PC-3 (cell line): ENCODE measurements at places on chromosomes 4 and X. TPM values are rescaled to one million over a fixed set of nuclear protein-coding genes. Genes with fewer than 3 reads are reported as not detected.

The SUPT20HL2 gene
- not detected in 2 replicates for total RNA-seq

The LDOC1 gene
- total RNA-seq: 40.6 and 45.5 TPM in 2 replicates

The GYG2 gene
- total RNA-seq: 0.58 and 1.7 TPM in 2 replicates

The SATL1 gene
- total RNA-seq: not detected in 2 replicates

The GAGE12H gene
- total RNA-seq: not detected in 2 replicates

The GPR50 gene
- not detected in 2 replicates for total RNA-seq

The ADH1A gene
- not detected in 2 replicates for total RNA-seq

The RBBP7 gene
- 153 and 155 TPM in 2 replicates for total RNA-seq

The JCHAIN gene
- total RNA-seq: not detected in 2 replicates

DNA sequence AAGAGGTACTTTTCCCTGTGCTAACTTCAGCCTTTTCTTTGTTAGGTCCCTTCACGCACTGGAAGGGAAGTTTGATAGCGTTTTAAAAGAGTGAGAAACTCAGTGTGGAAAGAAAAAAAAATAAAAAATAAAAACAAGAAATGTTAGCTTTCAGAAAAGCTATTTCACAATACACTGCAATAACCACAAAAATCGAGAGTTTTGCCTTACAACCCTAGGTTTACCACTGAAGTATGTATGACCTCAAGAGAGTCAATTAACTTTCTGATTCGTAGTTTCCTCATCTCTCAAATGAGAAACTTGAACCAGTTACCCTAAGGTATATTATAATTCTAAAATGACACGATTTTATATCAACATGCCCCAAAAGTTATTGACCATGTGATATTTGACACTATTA, 93.9 kb upstream of the JADE1 start:
- no peak overlapping the region for H3K4me3 ChIP-seq
- no peaks in the 10 kb centered on the region for H3K36me3 ChIP-seq
- no peaks in the 10 kb centered on the region for H3K4me1 ChIP-seq
- no peaks in the 10 kb centered on the region for H3K27me3 ChIP-seq
- no peak overlapping the region for H3K27ac ChIP-seq
- DNase-seq: no peak

DNA sequence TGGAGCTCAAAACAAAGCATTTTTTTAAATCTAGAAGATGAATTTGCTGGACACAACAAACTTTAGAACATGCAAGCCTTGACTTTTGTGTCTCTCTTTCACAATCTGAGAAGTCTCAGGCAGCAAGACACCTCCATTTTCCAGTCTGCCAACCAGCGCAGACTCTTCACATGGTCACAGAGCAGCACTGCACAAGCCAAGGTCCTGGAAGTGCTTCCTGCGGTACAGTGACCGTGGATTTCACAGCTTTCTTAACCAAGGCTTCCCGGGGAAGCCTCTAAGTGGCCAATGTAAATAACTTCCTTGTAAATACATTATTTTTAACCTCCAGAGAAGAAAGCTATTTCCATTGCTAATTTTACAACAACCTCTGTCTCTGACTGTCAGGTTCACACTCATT, 31.2 kb downstream of the ZNF827 start:
- peaks cover 27% of the 10 kb centered on the region for H3K4me1 ChIP-seq
- no peak overlapping the region for H3K27ac ChIP-seq
- H3K27me3 ChIP-seq: no peaks in the 10 kb centered on the region
- no peaks in the 10 kb centered on the region for H3K36me3 ChIP-seq

GRCh38 chr4:10656988-10657387, 27.6 kb downstream of the CLNK start:
- peak overlapping the region; percentile 57 for H3K4me3 ChIP-seq
- DNase-seq: peak; percentile 89
- H3K4me1 ChIP-seq: peaks cover 28% of the 10 kb centered on the region
- H3K36me3 ChIP-seq: no peaks in the 10 kb centered on the region
- H3K27me3 ChIP-seq: no peaks in the 10 kb centered on the region
- H3K27ac ChIP-seq: peak overlapping the region; percentile 79

DNA sequence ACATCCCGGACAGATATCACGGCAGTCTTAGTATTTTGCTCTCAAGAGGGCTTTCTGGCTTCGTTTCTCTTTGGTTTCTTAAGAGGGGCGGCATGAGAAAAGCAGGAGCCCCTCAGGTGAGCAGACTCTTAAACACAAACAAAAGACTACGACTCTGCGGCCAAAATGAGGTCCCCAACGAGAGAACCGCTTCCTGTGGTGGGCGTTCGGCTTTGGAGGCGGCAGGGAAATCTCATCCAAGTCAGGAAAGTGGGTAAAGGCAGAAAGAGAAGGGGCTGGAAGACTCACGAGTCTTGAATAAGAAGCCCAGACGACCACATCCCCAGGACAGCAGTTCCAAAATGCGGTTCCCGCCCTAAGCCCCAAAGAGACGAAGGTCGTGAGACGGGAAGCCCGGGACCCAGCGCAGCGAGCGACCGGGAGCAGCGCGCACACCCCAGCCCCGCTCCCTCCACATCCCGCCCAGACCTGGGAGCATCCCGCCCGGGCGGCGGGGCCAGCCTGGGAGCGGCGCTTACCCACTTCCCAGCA, 409 bp downstream of the UGDH start:
- peak overlapping the region; percentile 89 for H3K27ac ChIP-seq
- no peaks in the 10 kb centered on the region for H3K27me3 ChIP-seq
- peak; percentile 3 for DNase-seq
- peak overlapping the region; percentile 95 for H3K4me3 ChIP-seq

DNA sequence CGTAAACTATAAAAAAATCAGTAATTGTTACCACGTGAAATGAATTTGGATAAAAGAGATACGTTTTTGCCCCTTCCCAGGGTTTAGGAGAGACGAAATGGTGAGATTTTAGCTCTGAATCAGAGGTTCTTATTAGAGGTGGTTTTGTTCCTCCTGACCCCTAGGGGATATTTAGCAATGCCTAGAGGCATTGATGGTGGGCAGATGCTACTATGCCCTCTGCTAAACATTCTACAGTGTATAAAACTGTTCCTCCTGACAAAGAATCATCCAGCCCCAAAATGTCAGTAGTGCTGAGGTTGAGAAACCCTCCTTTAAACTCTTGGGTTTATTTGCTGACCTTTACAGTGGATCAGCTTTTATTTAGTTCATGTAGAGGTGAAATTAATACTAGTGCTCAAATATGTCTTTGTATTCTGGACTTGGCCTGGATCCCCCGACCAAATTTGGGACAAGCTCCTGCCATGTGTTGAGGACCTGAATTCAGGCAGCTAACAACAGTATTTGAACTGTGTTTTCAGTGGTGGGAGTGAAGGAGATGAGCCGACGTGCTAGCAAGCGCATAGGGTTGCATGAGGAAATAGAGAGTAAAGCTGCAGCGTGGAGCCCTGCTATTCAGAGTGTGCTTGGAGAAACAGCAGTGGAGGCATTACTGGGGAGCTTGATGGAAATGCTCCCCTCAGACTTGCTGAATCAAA, 126.1 kb downstream of the PTTG2 start:
- DNase-seq: no peak
- no peaks in the 10 kb centered on the region for H3K36me3 ChIP-seq
- H3K27me3 ChIP-seq: no peaks in the 10 kb centered on the region
- peaks cover 14% of the 10 kb centered on the region; the same call in 1 of the 2 replicates for H3K4me1 ChIP-seq
- H3K27ac ChIP-seq: no peak overlapping the region

- DNase-seq: peak; percentile 88
- no peak overlapping the region for H3K4me3 ChIP-seq
- H3K27ac ChIP-seq: peak overlapping the region; percentile 6; the same call in 1 of the 2 replicates
- no peaks in the 10 kb centered on the region for H3K36me3 ChIP-seq
- peaks cover 24% of the 10 kb centered on the region for H3K4me1 ChIP-seq
- no peaks in the 10 kb centered on the region for H3K27me3 ChIP-seq
These were observed 72.9 kb downstream of the CLNK start for GRCh38 chr4:10611673-10612072.

GRCh38 chr4:138393886-138394610, 151.9 kb upstream of the SLC7A11 start:
- no peak overlapping the region for H3K27ac ChIP-seq
- DNase-seq: no peak
- no peak overlapping the region for H3K4me3 ChIP-seq
- peaks cover 6% of the 10 kb centered on the region; the same call in 1 of the 2 replicates for H3K4me1 ChIP-seq
- no peaks in the 10 kb centered on the region for H3K27me3 ChIP-seq
- no peaks in the 10 kb centered on the region for H3K36me3 ChIP-seq

- peak overlapping the region; percentile 35 for H3K27ac ChIP-seq
- no peaks in the 10 kb centered on the region for H3K27me3 ChIP-seq
- no peaks in the 10 kb centered on the region for H3K36me3 ChIP-seq
- H3K4me1 ChIP-seq: peaks cover 11% of the 10 kb centered on the region
- no peak overlapping the region for H3K4me3 ChIP-seq
- DNase-seq: no peak
These were observed 220.2 kb downstream of the SOWAHB start for GRCh38 chr4:76677571-76678326.

DNA sequence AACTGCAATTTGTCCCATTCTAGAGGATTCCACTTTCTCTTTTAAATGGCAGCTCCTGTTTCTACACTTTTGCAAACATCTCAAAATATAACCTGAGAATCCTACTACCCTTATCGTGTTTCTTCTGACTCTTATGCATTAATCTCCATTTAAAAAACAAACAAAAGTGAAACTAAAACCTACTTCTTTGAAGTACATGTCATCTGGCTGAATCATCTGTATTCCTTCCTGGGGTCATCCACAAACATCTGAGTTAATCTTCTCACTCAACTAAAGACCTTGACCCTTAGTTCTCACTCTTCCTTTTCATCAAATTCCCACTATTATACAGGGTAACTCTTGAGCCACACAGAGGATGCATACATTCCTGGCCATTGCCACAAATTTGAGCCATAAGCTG, 584.8 kb downstream of the PPARGC1A start:
- H3K27ac ChIP-seq: no peak overlapping the region
- H3K27me3 ChIP-seq: no peaks in the 10 kb centered on the region
- 0 out of 2 replicates have a peak, but pooled peaks cover 5% of the 10 kb centered on the region for H3K4me1 ChIP-seq
- H3K4me3 ChIP-seq: peak overlapping the region; percentile 62
- no peaks in the 10 kb centered on the region for H3K36me3 ChIP-seq
- peak; percentile 23 for DNase-seq

DNA sequence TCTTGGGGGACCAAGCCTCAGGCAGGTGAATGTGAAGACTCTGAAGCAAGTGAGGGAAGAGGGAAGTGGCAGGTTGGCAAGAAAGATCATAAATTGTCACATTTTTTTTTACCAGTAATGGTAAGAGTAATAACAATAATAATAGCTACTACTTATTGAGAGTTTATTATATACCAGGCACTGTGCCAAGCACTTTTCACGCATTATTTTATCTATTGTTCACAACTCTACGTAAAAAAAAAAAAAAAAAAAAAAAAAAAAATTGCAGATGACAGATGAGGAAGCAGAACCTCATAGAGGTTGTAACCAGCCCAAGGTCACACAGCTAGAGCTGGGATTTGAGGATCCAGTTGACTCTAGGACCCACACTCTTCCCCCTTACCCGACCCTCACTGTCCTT, 40.9 kb downstream of the TSC22D3 start:
- H3K36me3 ChIP-seq: no peaks in the 10 kb centered on the region
- H3K4me1 ChIP-seq: peaks cover 27% of the 10 kb centered on the region
- no peak overlapping the region for H3K4me3 ChIP-seq
- H3K27me3 ChIP-seq: no peaks in the 10 kb centered on the region
- H3K27ac ChIP-seq: no peak overlapping the region

- no peaks in the 10 kb centered on the region for H3K4me1 ChIP-seq
- no peak for DNase-seq
- no peaks in the 10 kb centered on the region for H3K36me3 ChIP-seq
- no peak overlapping the region for H3K4me3 ChIP-seq
- no peak overlapping the region for H3K27ac ChIP-seq
These were observed 415.1 kb upstream of the MAD2L1 start for GRCh38 chr4:120481756-120482155.

- H3K4me3 ChIP-seq: no peak overlapping the region
- peaks cover 25% of the 10 kb centered on the region for H3K4me1 ChIP-seq
- peak; percentile 88 for DNase-seq
- peaks cover 18% of the 10 kb centered on the region for H3K36me3 ChIP-seq
- peak overlapping the region; percentile 87 for H3K27ac ChIP-seq
- H3K27me3 ChIP-seq: no peaks in the 10 kb centered on the region
These were observed 18.4 kb upstream of the MAGEB17 start for GRCh38 chrX:16148896-16149295.

- H3K36me3 ChIP-seq: no peaks in the 10 kb centered on the region
- no peaks in the 10 kb centered on the region for H3K27me3 ChIP-seq
- DNase-seq: peak; percentile 88
- H3K4me3 ChIP-seq: peak within 1 kb of the TSS; percentile 96
- peaks cover 17% of the 10 kb centered on the region; the same call in 1 of the 2 replicates for H3K4me1 ChIP-seq
These were observed at the start of gene CPEB2 for GRCh38 chr4:15001869-15002658. TSS of gene CPEB2 (plus strand) at chr4:15002481. CDS start at chr4:15002674, 193 bp downstream.

DNA sequence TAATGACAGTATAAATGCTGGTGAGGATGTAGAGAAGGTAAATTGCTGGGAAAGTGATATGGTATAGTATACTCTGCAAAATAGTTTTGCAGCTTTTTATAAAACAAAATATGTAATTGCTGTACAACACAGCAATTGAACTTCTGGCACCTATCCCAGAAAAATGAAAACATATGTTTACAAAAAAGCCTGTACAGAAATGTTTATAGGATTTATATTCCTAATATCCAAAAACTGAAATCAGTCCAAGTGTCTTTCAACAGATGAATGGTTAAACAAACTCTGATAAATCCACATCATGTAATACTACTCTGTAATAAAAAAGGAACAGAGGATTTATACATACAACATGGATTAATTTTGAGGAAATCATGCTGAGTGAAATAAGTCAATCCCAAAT, 198.4 kb upstream of the ACTRT1 start:
- H3K36me3 ChIP-seq: no peaks in the 10 kb centered on the region
- no peak overlapping the region for H3K27ac ChIP-seq
- no peaks in the 10 kb centered on the region for H3K4me1 ChIP-seq
- no peaks in the 10 kb centered on the region for H3K27me3 ChIP-seq

DNA sequence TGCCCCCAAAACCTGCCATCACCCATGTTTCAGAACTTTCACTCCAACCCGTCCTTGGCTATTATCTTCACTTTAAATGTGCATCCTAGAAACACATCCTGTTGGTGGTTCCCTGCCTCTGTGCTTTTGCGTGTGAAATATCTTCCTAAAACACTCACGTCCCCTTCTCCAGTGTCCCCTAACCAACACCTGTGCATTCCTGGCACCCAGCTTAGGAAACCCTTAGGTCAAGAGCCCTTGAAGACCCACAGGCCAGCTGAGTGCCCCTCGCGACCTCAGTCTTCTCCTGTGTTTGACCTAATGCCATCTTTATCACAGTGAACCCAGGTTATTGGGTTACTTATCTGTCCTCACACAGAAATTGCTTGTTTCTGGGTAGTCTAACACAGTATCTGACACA, 117.6 kb downstream of the STK32B start:
- DNase-seq: no peak
- H3K36me3 ChIP-seq: no peaks in the 10 kb centered on the region
- no peak overlapping the region for H3K4me3 ChIP-seq

DNA sequence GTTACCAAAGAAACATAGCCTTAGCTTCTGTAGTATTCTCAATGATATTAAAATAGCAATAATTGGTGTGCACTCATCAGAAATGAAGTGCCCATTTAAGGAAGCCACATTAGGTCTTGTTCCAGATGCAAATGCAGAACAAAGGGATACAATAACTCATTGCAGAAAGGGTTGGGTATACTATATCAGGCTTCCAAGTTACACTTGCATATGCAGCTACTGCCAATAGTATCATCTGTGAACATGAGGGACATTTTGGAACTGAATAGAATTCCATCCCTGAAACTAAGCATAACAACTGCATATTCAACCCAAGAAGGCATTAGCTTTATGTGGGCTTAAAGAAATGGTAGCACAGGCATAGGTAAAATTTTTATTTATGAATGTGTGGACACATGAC, 167.8 kb downstream of the ANTXR2 start:
- no peaks in the 10 kb centered on the region for H3K27me3 ChIP-seq
- DNase-seq: no peak
- no peaks in the 10 kb centered on the region for H3K4me1 ChIP-seq
- no peak overlapping the region for H3K4me3 ChIP-seq
- H3K36me3 ChIP-seq: peaks cover 18% of the 10 kb centered on the region

- peaks cover 14% of the 10 kb centered on the region for H3K4me1 ChIP-seq
- DNase-seq: no peak
- H3K27me3 ChIP-seq: no peaks in the 10 kb centered on the region
- H3K27ac ChIP-seq: no peak overlapping the region
- no peak overlapping the region for H3K4me3 ChIP-seq
These were observed 5.3 kb upstream of the SLC34A2 start for GRCh38 chr4:25650311-25650710.
